Hypothalamus (tissue), 51 donors: ENCODE measurements at places on chromosomes 7 and 10.

GRCh38 chr10:79260811-79261740 is 86.2 kb upstream of the PPIF start:
- no peak for DNase-seq

- DNase-seq, result no peak
These were observed 489.4 kb downstream of the SEMA3D start for GRCh38 chr7:84697506-84697905.

GRCh38 chr10:5840314-5841307 is 27.4 kb upstream of the GDI2 start:
- peak; percentile 39 for DNase-seq

- DNase-seq, result no peak
These were observed 325.9 kb upstream of the FZD1 start for GRCh38 chr7:90938371-90938770.

- peak; percentile 18 for DNase-seq
These were observed 7.9 kb downstream of the LAT2 start for GRCh38 chr7:74217455-74218342.

GRCh38 chr7:1013581-1013980 is 30.6 kb downstream of the CYP2W1 start:
- DNase-seq, result no peak

DNA sequence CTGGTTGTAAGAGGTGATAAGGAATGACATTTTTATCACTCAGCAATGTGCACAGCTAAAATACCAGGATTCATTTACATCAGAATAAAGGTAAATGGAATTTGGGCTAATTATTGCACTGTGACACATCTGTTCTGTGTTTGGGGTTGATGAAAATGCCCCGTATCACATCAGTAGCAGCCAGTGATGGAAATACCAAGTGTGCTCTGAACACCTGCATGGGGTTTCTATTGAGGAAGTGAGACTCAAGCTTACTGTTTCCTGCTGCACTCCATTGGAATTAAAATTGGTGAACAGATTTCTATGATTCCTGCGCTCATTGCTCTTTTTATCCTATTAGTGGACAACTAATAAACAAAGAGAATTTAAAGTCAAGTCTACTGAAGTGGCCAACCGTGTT is 296.9 kb downstream of the NRG3 start:
- no peak for DNase-seq

DNA sequence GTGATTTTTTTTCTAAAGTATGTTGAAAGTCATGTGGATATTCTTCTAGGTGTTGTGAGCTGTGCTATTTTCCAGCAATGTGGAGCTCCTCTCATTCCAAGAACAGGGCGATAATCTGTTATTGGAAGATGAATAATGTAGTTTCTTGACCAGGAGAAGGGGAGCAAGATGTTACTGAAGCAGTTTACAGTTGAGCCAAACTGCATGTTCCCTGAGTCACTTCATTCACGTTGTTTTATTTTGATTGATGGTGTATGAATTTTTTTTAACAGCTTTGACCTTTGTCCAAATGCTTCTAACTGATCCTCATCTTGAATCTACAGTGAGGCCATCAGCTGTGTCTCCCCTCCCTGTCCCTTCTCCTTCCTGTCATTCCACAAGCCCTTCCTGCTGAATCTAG is 277.1 kb upstream of the KLF6 start:
- no peak for DNase-seq

DNA sequence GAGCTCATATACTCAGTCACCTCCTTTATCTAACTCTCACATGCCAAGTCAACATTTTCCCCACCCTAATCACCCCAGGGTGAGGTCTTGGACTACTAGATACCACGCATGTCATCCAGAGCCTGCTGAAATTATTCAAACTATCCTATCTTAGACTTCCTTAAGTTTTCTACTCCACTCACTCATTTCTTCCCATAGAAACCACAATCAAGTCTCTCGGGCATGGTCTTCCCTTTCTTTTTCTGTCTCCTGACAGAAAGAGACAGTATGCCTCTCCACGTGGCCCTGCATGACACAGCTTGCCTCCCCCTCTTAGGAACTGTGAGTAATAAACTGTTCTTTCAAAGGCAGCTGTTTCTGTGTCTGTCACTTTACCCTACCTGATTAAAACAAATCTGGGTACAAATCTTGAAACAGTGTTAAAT is 29.4 kb downstream of the TAS2R41 start:
- no peak for DNase-seq

- DNase-seq, result no peak
These were observed 195.0 kb downstream of the PHF14 start for GRCh38 chr7:11168650-11169170.

DNA sequence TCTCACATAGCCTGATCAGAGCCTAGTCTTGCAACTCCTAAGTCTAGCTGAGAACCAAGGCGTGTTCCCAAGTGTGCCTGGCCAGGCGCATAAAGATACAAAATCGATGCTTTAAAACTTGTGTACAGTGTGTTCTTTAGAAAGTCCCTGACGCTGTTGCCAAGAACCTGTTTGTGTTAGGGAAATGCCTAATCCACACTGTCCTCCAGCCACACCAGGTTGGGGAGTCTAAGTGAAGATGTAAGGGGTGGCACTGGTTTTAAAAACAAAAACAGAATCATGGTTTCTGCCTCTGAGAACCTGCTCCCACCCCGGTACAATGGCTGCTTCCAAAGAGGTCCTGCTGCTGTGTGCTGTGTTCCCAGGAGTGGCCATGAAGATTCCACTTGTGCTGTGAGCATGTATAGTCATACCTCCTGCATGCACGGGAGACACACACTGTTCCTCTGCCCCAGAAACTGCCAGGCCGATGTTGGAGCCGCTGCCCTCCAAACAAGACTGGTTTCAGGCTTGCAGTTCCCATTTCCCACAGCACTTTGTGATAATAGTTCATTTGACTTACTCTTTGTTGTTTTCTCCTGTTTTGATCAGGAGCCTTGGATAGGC is 88.5 kb downstream of the CCNY start:
- DNase-seq, result no peak

DNA sequence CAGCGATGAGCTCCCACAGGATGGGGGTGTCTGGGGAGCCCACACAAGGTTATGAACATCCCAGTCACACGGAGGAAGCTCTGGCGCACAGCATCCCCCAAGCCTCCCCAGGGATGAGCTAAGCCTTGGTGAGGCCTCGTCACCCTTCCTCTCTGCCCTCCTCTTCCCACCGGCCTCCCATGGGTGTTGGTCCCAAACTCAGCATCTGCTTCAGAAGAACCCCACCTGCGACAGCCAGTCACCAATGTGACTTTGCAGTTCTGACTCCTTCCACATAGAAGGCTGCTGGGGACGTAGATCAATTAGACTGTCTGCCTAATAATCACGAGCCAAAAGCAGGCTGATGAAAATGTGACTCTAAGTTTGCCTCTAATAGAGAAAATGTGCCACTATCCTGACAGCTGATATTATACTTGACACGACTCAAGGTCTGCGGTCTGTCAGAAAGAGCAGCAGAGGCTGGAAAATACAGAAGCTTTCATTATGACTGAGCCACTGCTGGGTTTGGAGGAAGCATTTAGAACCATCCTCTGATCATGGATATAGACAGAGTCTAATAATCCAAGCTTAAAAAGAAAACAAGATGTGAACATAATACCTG is 116.0 kb upstream of the PFKP start:
- DNase-seq, result no peak

GRCh38 chr10:6074489-6075301 is 12.5 kb upstream of the IL2RA start:
- DNase-seq, result no peak

- DNase-seq, result no peak
These were observed 109.4 kb downstream of the PPP1R17 start for GRCh38 chr7:31796375-31796774.

DNA sequence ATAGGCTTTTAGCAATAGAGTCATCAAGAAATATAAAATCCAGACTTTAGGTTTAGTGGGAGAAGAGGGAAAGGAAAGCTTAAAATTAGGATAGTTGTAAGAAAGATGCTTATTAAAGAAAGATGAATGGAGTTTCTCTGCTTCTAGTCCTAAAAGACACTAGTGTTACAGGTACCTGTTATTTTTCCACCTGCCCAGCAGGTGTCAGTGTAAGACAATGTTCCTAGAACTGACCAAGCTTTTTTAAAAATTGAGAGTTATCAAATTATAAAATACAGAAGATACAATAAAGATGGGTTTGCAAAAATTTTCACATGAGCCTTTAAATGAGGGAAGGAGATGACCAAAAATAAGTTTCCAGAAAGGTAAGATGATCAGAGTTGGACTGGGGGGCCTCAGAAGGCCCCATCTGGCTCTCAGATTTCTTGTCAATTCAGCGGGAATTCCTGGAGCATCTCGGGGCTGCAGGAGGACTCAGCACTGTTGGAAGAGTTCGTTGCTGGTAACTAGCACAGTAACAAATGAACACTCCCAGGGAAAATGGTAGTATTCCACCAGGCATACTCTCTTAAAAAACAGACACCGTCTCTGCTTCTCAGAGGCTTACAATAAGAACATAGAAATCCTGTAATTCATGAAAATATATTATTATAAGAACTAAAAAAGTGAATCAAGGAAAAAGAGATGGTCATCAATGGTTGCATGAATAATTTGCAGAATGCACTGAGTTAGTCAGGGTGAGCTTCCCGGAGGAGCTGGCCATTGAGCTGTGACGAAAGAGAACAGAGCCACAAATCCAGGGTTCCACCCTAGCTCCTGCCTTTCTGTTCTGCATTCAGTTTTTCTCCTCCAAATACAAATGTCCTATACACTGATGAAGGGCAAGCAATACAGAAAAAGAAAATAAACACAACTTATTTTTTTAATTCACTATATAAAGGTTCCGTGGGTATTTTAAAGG is 71.8 kb upstream of the PIK3CG start:
- no peak for DNase-seq

DNA sequence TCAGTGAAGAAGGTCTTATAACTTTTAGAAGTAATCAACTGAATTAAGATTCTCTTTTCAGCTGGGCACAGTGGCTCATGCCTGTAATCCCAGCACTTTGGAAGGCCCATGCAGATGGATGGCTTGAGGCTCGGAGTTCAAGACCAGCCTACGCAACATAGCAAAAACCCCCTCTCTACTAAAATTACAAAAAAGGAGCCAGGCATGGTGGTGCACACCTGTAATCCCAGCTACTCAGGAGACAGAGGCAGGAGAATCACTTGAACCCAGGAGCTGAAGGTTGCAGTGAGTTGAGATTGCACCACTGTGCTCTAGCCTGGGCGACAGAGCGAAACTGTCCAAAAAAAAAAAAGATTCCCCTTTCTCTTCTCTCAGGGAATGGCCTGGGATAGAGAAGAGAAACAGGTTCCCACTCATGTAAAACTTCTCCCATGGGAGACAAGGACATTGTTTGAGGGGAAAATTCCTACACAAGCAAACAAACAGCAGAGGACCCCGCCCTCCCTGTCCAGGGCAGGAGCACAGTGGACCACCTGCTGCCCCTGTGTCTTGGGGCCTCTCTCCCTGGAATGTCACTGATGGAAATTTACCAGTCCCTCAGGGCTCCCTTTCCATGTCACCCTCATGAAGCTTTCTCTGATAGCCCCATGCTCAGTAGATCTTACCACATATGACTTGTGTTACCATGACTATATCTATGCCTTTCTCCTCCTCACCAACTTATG is 5.6 kb downstream of the IL2RA start:
- no peak for DNase-seq

DNA sequence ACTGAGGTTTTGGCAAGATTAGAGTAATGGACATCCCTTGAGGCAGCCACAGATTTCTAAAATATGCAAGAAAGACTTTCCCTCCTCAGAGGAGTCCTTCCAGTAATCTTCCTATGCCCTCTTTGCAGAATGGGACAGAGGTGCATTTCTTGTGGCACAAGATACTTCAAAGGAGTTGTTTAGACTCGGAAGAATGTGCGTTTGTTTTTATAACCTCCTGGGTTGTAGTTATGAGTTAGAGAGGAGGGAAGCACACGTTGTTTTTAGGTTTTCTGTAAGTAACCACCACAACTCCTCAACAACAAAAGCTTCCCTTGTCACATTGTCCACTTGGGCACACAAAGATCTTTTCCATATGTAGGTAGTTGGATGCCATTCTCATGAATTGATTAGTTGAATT is 78.1 kb upstream of the GLI3 start:
- no peak for DNase-seq
